Erythroblast (primary cell): ENCODE measurements at places on chromosomes 1 and 21.

DNA sequence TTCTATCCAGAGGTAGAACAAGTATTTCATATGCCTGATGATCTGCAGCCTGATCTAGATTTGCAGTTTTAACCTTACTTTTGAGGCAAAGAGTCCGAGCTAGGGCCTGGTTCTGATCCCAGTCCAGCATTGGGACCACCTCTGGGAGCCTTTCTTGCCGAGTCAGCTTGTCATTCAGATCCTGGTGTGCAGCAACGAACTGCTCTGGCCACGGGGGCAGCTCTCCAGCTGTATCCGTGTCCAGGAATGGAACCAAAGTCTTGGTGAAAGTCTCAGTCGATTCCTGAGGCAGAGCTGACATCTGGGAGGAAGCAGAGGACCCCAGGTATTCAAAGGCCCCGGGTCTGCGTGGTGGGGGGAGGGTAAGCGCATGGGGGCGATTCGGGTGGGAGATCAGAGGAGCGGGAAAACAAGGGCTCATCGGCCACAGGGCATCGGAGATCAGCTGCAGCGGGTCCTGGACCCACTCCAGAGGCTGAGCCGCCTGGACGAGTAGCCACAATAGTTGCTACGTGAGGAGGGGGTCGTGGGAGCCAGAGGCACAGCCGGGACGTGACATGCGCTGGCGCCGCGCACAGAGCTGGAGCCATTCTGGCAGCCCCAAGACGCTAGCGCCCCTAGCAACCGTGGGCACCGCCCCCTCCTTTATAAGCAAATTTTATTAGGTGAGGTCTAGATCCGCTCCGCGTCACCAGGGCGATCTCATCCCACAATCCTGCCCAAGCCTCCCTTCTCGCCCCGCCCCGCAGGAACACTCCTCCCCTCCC is 32.4 kb upstream of the BSDC1 start:
- DNase-seq, result no peak

DNA sequence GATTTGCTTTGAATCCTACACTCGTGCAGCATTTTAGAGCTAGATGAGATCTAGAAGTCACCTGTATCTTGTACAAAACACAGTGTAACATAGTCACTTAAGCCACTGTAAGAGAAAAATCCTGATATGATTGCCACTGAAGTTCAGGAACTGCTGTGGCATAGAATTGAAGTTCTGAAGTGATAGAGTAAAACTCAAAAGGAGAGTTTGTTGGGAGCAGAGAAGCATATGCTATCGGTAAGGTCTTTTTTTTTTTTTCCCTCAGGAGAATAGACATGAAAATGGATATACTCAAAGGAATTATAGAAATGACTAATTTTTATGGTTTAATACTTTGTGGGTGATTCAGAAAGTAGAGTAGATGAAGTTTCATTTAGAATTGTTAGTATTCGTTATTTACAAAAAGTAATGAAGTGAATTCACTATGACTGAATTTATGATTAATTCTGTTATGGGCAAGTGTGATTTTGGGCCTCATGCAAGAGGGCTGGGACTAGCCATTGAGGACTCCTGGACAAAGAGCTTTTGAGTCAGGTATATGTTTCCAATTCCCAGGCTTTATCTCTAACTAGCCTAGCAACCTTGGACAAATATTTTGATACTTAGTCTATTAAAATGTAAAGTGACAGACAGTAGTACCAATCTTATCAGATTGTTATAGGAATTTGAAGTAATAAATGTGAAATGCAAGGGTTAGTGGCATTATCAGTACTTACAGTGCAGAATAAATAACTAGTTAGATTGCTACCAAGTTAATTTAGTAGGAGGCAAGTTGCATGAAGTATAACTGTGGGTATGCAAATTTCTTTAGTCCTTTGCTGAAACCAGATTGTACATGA is 3.1 kb downstream of the KCTD3 start:
- no peak for DNase-seq

GRCh38 chr1:81371864-81372263 is 428.9 kb upstream of the ADGRL2 start:
- DNase-seq, result no peak

GRCh38 chr1:107358619-107359327 is 217.9 kb downstream of the NTNG1 start:
- DNase-seq, result no peak

- DNase-seq, result no peak
These were observed 26.6 kb downstream of the NUAK2 start for GRCh38 chr1:205294934-205295333.

- DNase-seq, result no peak
These were observed 83.6 kb downstream of the RUNX1 start for GRCh38 chr21:34965200-34966174.

GRCh38 chr1:104874044-104874443 is 1124.3 kb downstream of the AMY1C start:
- no peak for DNase-seq

DNA sequence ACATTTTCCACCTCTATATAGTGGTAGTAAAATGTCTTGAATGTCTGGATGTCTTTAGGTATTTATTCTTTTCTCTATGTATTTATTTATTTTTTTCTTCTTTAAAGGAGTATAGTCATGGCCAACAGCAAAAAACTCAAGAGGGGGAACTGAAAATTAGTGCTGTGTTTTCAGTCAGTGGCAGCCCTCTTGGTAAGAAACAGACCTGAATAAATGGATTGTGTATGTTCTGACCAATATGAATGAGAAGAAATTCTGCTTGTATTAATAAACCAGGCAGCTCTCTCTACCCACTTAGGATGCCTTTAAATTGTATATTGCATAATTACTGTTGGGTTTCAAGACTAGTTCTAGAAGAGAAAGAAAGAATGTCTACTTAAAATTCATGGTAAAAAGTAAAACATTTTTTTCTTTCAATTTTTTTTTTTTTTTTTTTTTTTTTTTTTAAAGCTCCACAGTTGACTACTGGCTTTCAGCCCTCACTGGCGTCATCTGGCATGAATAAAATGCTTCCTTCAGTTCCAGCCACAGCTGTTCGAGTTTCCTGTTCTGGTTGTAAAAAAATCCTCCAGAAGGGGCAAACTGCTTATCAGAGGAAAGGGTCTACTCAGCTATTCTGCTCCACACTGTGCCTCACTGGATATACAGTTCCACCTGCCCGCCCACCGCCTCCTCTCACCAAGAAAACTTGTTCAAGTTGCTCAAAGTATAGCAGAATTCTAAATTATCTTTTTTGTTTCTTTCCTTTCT is 101.6 kb downstream of the ZMYM4 start:
- peak; percentile 6 for DNase-seq

GRCh38 chr1:39573736-39574624 is 2.6 kb downstream of the PABPC4 start:
- peak; percentile 43 for DNase-seq

DNA sequence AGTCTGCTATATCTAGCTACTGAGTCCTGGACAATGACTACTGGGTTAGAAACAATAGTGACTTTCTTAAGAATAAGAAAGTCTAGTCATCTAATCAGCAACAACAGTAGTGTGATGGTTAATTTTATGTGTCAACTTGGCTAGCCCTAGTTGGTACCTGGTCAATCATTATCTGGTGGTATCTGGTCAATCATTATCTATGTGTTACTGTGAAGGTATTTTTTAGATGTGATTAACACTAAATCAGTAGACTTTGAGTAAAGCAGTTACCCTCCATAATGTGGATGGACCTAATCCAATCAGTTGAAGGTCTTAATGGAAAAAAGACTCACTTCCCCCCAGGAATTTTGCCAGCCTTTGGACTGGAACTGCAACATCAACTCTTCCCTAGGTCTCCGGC is 312.6 kb downstream of the SIPA1L2 start:
- no peak for DNase-seq

- peak; percentile 82 for DNase-seq
These were observed 9.7 kb downstream of the SMYD3 start for GRCh38 chr1:246497331-246497915.

GRCh38 chr1:55257958-55258357 is 42.8 kb upstream of the USP24 start:
- no peak for DNase-seq

GRCh38 chr1:226394462-226394861 is 13.4 kb downstream of the PARP1 start:
- no peak for DNase-seq
